ENCODE measurements at places on chromosomes 12 and 14.

DNA sequence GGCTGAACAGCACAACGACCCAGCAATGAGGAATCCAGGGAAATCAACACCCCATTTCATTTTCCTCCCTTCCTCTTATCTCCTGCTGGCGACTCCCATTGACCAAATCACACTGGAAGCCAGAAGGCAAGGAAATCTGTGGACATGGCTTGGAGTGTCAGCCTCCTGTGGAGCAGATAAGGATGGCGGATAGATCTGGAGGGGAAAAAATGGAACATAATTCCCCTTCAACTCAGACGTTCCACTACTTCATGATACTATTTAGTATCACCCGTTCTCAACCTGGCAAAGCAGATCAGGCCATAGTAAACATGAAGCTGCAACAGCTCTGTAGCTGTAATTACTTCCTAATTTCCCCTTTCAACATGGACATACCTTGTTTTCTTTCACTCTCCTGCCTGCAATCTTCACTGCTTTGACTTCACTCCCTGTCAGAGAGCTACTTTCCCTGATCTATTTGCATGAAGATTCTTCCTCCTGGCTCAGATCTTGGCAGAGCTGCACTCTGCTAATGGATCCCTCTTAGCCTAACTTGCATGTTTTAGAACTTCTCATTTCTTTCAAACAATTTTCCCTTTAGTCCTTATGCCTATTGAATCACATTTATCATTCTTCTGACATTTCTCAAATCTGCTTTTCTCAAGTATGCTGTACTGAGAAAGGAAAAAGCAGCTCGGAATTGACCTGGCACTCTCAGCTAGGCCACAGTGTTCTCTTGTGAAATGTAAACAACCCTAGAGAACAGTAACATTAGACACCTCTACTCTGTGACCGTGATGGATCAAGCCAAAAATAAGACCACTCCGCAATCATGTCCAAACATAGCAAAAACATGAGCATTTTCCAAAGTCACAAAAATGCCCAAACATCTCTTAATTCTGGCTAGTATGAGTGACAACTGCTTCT, 135.1 kb downstream of the ETNK1 start:
- DNase-seq, result no peak

GRCh38 chr14:105534586-105534985, 8.2 kb downstream of the TMEM121 start:
- no peak for DNase-seq

- no peak for DNase-seq
These were observed 232.6 kb downstream of the EPS8 start for GRCh38 chr12:15556411-15557102.

- no peak for DNase-seq
These were observed 15.1 kb downstream of the LTBP2 start for GRCh38 chr14:74596741-74597450.

GRCh38 chr12:69068448-69068847, 135.5 kb upstream of the CPM start:
- no peak for DNase-seq

GRCh38 chr14:80538633-80539375, 327.5 kb upstream of the DIO2 start:
- no peak for DNase-seq

DNA sequence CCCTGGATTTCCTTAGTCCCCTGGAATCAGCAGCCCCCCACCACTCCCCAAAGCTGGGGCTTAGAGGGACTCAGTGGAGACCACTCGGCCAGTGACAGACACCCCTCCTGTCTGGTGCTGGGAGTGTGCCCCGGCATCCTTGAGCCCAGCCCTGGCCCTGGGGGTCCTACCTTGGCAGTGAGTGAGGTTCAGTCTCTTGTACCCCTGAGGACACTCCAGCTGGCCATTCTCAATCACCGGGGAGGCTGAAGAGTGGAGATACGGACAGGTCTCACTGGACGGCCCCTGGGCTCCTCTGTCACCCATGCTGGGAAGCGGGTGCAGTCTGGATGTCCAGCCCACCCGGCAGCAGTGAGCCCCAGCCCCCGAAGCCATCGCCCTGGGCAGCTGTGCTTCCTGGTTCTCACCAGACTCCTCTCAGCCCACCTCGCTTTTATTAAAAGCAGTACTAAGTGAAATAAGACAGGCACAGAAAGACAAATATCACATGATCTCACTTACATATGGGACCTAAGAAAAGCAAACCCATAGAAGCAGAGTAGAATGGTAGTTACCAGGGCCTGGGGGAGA, 42.3 kb downstream of the ISCA2 start:
- DNase-seq, result no peak

DNA sequence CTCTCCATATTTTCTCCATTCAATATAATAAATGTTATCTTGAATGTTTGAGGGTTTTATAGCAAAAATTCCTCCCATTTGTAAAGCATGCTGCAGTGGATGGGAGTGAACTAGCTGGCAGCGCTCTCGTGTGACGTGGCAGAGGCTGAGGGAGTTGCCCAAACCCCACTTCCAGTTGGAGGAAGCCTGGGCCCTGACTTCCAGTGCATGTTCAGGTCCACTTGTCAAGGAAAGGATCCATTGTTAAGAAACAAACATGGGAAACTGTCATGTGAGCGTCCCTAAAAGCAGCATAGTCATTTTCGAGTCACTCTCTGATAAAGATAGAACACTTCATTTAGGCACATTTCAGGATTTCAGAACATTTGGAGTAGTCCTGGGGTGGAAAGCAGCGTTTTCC, 116.6 kb downstream of the SLC25A47 start:
- DNase-seq, result no peak

DNA sequence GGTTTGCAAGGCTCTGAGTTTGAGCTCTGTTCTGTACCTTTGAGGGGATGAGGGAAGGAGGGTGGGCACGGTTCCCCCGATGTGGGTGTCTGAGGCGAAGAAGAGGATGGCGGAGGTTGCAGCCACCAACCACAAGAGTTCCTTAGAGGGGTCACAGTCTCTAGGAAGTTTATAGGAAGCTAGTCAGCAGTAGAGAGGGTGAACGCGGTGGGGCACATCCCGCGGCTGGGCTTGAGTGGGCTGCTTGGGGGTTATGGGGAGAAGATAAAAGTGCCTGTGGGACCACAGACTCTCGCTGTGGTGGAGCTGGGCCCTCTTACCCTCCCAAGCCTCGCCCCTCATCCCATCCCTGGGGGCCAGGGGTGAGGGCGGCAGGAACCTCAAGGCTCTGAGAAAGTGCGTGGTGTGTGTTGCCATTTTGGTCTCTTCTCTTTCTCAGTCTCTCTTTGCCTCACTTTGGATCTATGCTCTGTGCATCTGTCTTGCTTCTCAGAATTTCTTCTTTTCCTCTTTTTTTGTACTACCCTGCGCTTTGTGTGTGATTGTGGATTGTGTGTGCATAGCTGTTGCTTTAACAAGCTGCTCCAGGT, 2.7 kb downstream of the CD4 start:
- no peak for DNase-seq

DNA sequence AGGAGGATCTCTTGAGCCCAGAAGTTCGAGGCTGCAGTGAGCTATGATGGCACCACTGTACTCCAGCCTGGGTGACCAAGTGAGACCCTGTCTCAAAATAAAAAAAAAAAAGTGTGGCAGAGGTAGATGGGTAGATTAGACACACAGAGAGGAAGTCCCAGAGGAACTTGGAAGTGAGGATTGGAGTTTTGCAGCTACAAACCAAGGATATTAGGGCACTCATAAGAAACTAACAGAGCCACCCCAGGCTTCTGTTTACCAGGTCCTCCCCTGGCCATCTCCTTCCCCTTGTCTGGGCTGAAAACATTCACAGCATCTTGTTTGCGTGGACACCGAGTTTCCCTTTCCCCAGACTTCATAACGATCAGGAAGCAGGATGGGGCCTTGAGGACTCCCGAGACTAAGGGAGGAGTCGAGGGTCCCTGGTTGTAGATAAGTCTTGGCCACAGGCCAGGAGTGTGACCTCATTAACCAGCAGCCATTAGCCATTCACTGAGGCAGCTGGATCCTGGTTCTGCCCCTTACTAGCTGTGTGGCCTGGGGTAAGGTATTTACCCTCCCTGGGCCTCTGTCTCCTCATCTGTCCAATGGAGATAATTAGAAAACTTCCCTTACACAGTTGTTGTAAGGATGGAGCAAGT, 2.1 kb downstream of the MAP1LC3B2 start:
- DNase-seq, result no peak

DNA sequence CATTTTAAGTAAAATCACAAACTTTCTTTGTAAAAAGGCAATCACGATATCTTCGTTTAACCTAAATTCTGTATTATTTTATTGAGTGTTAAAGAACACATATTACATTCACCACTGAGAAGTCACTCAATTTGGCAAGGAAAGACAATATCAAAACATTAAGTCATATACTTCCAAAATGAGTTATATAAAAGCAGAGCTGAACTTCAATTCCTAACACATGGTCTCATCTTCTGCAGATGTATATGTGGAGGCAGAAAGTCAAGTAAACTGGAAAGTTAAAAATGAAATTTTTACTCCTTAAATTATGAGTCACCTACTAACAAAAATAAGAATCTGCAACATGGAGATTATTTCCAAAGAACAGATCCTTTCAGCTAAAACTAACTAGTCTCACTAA, 28.7 kb downstream of the BMAL2 start:
- no peak for DNase-seq

- DNase-seq, result no peak
These were observed 2.4 kb downstream of the EMP1 start for GRCh38 chr12:13198876-13199275.

GRCh38 chr12:112900298-112901145, 6.2 kb upstream of the OAS1 start:
- DNase-seq, result peak; percentile 57

DNA sequence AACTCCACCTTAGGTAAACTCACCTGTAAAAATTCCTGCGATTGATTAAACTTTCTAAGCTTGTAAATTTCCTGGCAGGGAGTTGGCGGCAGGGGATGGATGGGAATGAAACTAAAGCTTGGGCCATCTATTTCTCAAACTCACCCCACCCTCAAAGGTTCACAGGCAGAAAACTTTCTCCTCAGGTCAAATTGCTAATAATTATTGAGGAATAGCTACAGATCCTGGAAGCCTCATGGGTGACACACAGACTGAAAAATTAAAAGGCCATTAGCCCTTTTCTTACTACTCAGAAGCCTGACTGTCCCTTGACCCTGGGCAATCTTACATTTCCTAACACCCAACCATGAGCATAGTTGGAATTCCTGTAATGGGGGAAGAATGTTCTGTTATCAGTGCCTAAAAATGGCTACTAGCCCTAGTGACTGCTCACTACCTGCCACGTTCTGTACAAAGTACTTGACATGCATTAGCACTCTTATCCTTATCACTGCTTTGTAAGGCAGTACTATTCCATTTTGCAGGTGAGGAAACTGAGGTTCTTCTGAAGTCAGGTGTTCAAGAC, 12.4 kb upstream of the SYNDIG1L start:
- no peak for DNase-seq

DNA sequence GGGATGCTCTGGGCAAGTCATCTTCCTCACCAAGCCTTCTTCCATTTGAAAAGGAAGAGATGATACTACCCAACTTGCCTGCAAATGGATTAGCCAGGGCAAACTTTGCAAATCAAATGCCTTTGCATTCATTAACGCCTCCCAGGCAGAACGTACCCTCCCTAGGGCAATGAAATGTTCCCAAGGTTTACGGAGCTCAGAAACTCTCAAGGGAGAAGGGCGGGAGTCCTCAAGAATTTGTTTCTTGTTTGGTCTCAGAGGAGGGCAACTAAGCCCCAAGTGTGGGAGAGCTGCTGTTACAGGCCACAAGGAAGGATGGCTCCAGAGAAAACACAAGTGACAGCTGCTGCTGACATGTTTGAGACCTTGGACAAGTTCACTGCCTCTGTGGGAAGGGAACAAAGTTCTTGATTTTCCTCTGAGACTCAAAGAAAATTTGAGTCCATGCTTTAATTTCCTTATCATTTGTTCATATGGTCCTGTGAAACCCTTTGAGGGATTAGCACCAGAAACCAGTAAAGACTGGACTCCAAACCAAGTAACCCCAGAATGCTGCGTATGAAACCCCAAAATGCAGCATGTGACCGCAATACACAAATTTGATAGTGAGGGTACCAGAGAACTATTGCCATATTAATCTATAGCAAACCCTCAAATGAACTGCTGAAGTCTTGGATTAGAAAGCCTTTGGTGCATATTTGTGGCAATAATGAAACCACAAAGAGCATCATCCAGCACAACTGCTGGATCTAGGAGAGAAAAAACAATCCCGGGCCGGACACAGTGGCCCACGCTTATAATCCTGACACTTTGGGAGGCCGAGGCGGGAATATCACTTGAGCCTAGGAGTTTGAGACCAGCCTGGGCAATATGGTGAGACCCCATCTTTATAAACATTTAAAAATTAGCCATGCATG, 22.9 kb downstream of the SPTB start:
- no peak for DNase-seq

- DNase-seq, result no peak
These were observed 20.3 kb downstream of the SLC8A3 start for GRCh38 chr14:70168406-70168805.

GRCh38 chr14:92462568-92462967, 51.0 kb upstream of the RIN3 start:
- no peak for DNase-seq

DNA sequence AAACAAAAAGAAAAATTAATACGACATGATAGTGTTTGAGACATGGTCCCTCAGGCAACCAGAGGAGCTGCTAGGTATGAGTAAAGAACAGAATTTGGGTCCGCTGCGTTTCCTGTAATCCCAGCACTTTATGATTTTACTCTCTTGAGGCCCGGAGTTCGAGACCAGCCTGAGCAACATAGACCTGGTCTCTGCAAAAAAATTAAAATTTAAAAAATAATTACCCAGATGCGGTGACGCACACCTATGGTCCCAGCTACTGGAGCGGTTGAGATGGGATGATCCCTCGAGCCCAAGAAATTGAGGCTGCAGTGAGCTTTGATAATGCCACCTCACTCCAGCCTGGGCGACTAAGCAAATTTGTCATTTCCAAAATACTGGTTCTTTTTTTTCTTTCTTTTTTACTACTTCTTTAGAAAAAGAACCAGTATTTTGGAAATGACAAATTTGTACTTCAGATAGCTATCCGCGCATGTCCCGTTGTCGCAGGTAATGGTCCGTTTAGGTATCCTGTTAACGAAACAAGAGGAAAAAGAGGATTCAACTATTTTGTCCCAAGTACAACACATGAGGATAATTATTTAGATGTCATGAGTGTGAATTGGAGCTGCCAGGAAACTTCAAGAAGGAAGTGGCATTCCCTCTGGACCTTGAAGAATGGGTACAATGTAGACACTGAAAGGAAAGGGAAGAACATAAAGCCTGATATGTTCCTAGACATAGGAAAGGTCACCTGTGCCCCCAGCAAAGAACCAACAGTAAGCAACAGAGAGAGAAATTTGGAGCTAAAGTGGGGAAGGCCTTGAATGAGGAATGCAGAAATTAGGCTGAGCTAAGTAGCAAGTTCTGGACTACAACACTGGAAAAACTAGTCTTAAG, 1.2 kb upstream of the HECTD1 start:
- peak; percentile 25 for DNase-seq

- DNase-seq, result no peak
These were observed 59.4 kb upstream of the FOXN3 start for GRCh38 chr14:89476354-89476896.

- no peak for DNase-seq
These were observed 165.6 kb downstream of the SUDS3 start for GRCh38 chr12:118541934-118542333.

DNA sequence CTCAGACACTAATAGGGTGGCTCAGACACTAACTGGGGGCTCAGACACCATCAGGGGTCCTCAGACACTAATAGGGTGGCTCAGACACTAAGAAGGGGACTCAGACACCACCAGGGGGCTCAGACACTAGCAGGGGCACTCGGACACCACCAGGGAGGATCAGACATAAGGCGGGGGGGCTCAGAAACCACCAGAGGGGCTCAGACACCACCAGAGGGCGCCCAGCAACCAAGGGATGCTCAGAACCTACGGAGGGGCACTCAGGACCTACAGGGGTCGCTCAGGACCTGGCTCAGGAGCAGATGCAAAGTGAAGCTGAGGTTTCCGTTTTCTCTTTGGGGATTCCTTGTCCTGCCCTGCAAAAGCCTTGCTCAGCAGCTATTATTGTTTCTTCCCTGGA, 448.5 kb downstream of the TMEM121 start:
- DNase-seq, result no peak

Data from GM19239 (cell line).